GM23248 (cell line): ENCODE measurements at places on chromosomes 3 and 15. TPM values are rescaled to one million over a fixed set of nuclear protein-coding genes. Genes with fewer than 3 reads are reported as not detected.
A peak's percentile ranks its signal among the peaks of the same experiment; 100 is the strongest.

Gene PLSCR5
- total RNA-seq, result not detected in 2 replicates

Gene TLR9
- total RNA-seq, result not detected in 2 replicates

Gene MAPKBP1
- total RNA-seq, result 8.5 and 12.3 TPM in 2 replicates

Gene ZNF860
- total RNA-seq, result 0.43 TPM in 1 of 2 replicates, not detected in the other

Gene AHSG
- total RNA-seq, result not detected in 2 replicates

Gene BCL6
- total RNA-seq, result 32.3 and 61.6 TPM in 2 replicates

Gene TMEM115
- total RNA-seq, result 68.4 and 95.4 TPM in 2 replicates

Gene GNAT1
- total RNA-seq, result not detected in 2 replicates

Gene LDHAL6B
- total RNA-seq, result not detected in 2 replicates

Gene B3GNT5
- 1.3 and 2.7 TPM in 2 replicates for total RNA-seq

Gene NPRL2
- 17.9 and 20.2 TPM in 2 replicates for total RNA-seq

Gene KCNMB2
- not detected in 2 replicates for total RNA-seq

Gene POLQ
- total RNA-seq, result 1.6 and 2.5 TPM in 2 replicates

GRCh38 chr3:17847156-17847555 is 104.7 kb upstream of the TBC1D5 start:
- no peak for DNase-seq
- no peaks in the 10 kb centered on the region for H3K36me3 ChIP-seq
- no peak overlapping the region for H3K27ac ChIP-seq
- H3K4me3 ChIP-seq, result no peak overlapping the region
- H3K4me1 ChIP-seq, result peaks cover 26% of the 10 kb centered on the region
- H3K27me3 ChIP-seq, result no peaks in the 10 kb centered on the region

DNA sequence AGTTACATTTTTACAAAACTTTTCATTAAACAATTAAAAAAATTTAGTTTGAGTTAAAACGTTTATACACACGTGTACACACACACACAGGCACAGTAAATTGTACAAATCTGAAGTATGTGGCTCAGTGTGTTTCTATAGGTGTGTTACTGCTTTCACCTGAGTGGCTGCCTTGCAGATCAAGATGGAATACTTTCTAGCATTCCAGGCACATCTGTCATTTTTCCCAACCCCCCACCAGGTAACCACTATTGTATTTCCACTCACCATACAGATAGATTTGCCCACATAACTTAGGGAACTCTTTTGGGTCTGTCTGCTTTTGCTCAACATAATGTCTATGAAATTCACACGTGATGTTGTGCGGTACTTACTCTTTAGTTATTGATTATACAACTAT is 141.1 kb downstream of the PTPRG start:
- H3K4me1 ChIP-seq, result no peaks in the 10 kb centered on the region
- H3K4me3 ChIP-seq, result no peak overlapping the region
- DNase-seq, result no peak

DNA sequence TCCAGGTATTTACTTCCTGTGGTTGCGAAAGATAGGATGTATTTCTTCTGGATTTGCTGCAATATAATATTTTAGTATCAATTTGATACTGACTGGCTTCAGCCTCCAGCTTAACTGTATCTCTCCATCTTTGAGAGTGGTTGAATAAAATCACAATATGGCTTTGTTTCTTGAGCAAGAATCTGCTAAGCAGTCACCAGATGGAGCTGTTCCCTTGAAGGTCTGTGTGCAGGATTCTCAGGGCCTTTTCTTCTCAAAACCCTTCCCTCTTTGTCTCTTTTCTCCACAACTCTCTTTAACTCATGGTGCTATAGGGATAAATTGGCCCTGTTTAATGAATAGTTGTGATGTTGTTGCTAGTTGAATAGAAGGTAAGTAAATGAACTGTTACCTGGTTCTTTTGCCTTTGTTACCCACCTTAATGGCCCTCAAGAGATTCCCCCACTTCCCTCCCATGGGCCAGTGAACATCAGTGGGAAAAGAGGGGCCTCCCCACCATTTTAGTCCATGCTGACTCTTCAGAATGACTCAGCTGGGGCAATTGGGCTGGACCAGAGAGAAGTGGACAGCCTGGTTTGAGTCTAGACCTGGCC is 34.8 kb upstream of the RAB6B start:
- H3K27ac ChIP-seq, result no peak overlapping the region
- 0 out of 2 replicates have a peak, but pooled peaks cover 2% of the 10 kb centered on the region for H3K4me1 ChIP-seq
- DNase-seq, result peak; percentile 87
- no peaks in the 10 kb centered on the region for H3K36me3 ChIP-seq
- no peak overlapping the region for H3K4me3 ChIP-seq

GRCh38 chr3:42590989-42591756 is 513 bp downstream of the SS18L2 start:
- peaks cover 8% of the 10 kb centered on the region; the same call in 1 of the 2 replicates for H3K4me1 ChIP-seq
- peaks cover 16% of the 10 kb centered on the region; the same call in 1 of the 2 replicates for H3K36me3 ChIP-seq
- peak overlapping the region; percentile 54 for H3K27ac ChIP-seq
- peak overlapping the region; percentile 75 for H3K4me3 ChIP-seq

DNA sequence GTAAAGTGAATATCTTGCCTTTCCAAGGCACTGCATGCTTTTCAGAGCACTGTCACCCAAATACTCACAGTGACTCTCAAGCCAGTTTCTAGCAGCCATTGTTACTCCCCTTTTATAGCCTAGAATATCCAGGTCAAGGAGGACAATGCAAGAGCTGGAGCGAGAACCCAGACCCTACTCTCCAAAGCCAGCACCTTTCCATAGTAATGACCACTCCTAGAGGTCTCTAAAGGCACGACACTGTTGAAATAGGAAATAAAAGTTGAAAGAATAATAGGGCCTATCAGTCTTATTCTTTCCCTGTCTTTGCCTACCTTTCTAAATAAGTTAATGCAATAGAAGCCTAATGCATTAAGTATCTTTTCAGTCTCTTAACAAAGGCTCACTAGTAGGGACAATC is 33.6 kb upstream of the DUT start:
- no peak overlapping the region for H3K27ac ChIP-seq
- no peaks in the 10 kb centered on the region for H3K27me3 ChIP-seq
- H3K4me3 ChIP-seq, result no peak overlapping the region
- no peaks in the 10 kb centered on the region for H3K4me1 ChIP-seq
- no peak for DNase-seq
- no peaks in the 10 kb centered on the region for H3K36me3 ChIP-seq

GRCh38 chr15:48802867-48803266 is 8.0 kb downstream of the CEP152 start:
- peak; percentile 96 for DNase-seq
- H3K27ac ChIP-seq, result peak overlapping the region; percentile 61
- H3K27me3 ChIP-seq, result no peaks in the 10 kb centered on the region
- H3K4me1 ChIP-seq, result peaks cover 17% of the 10 kb centered on the region
- H3K36me3 ChIP-seq, result no peaks in the 10 kb centered on the region

GRCh38 chr3:94162700-94163099 is 99.8 kb downstream of the NSUN3 start:
- H3K27ac ChIP-seq, result no peak overlapping the region
- H3K27me3 ChIP-seq, result peaks cover 6% of the 10 kb centered on the region
- no peak overlapping the region for H3K4me3 ChIP-seq
- peak; percentile 50 for DNase-seq
- H3K36me3 ChIP-seq, result no peaks in the 10 kb centered on the region
- no peaks in the 10 kb centered on the region for H3K4me1 ChIP-seq

DNA sequence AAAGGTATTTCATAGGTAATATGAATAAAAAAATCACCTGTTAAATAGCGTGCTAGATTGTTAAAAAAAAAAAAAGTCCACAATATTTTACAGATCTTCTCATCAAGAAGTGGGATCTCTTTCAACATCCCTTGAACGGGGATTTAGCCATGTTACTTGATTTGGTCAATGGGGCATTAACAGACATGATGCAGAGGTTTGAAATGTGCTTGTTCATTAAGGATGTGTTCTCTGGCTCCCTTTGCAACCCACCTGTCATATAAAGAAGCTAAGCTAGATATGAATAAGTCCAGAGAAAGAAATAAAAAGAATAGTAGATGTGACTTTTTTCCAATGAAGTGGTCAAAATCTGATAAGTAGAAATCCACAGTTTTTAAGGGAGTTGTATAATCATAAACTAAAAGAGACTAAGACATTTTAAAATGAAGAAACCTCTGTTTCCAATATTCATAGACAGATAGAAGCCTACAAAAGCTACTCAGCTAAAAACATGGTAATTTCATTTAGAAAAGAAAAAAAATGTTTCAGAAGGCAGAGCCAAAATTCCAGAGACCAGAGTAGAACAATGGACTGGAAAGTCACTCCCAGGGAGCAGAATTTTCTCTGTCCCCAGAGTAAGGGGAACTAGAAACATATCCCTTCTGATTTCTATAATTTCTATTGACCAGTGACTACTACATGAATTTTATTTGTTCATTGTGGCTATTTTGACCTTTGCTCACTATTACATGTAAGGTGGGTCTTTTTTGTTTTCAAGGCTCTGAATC is 79.2 kb downstream of the PLSCR2 start:
- H3K27ac ChIP-seq, result no peak overlapping the region
- H3K36me3 ChIP-seq, result no peaks in the 10 kb centered on the region
- H3K4me3 ChIP-seq, result no peak overlapping the region
- DNase-seq, result no peak
- peaks cover 12% of the 10 kb centered on the region for H3K4me1 ChIP-seq

- no peak overlapping the region for H3K4me3 ChIP-seq
- DNase-seq, result no peak
- no peaks in the 10 kb centered on the region for H3K36me3 ChIP-seq
Measured at GRCh38 chr3:54447427-54447826, 325.1 kb downstream of the CACNA2D3 start.

DNA sequence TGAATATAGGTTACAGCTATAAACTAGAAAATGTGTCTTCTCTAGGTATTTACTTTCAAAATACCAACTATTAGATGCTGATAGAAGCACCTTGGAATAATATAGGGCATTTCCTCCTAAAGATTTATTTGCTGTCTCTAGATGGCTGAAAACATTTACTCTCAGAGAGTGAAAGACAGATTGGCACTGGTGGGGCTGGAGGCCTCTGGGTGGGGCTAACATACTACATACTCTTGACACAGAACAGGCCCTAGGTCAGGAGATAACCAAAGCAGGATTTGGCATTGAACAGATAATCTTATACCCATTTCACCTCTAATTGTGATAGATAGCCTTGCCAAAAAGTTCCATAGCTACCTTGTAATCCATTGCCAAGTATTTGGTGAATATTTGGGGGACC is 253.3 kb upstream of the TBC1D5 start:
- DNase-seq, result no peak
- H3K36me3 ChIP-seq, result no peaks in the 10 kb centered on the region
- H3K4me1 ChIP-seq, result no peaks in the 10 kb centered on the region

GRCh38 chr15:49927189-49927861 is 191.7 kb downstream of the ATP8B4 start:
- no peaks in the 10 kb centered on the region for H3K27me3 ChIP-seq
- 0 out of 2 replicates have a peak overlapping the region, but pooled peaks have one; percentile 6 for H3K4me3 ChIP-seq
- no peaks in the 10 kb centered on the region for H3K36me3 ChIP-seq
- peaks cover 13% of the 10 kb centered on the region for H3K4me1 ChIP-seq
- peak; percentile 83 for DNase-seq

DNA sequence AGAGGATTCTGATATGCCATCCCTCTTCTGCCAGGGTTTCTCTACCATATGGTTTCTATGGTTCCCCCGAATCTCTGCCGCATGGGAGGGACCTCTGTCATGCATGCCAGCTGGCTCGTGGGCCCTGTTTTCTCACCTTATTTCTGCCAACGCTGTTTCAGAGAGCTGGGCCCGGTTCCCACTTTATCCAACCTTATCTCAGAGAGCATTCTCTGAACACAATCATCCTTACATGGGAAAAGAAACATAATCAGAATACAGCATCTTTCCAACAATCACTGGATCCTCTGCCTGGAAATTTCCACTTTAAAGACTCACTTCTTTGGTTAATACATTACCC is 234.5 kb upstream of the ZBTB20 start:
- peaks cover 8% of the 10 kb centered on the region; the same call in 1 of the 2 replicates for H3K4me1 ChIP-seq
- H3K4me3 ChIP-seq, result no peak overlapping the region

DNA sequence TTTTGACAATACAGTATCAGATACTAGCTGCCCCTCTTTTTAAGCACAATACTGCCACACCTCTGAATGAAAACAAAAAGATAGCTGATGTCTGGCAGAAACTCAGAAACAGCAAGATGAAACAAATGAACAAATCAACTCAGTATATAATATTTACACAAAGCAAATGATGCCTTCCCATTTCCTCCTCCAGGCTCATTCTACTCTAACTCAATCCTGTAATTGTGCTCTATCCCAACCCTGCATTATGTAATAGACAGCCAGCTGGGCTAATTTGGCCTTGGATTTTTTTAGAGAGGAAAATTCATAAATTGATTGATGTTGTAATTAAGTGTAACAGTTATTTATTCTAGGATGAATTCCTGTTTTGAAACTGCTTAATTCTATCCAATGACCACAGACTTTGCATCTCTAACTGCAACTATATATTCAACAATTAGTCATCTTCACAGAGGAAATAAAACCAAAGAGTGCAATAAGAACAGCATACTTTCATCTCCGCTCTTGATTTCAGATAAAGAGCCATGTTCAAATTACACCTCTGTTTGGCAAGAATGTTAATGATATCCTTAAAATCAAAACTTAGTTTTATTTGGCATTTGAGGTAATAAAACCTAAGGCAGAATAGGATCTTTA is 6.1 kb downstream of the ATG3 start:
- H3K27ac ChIP-seq, result no peak overlapping the region
- H3K27me3 ChIP-seq, result no peaks in the 10 kb centered on the region

GRCh38 chr3:43142472-43142871 is 36.6 kb upstream of the POMGNT2 start:
- no peak overlapping the region for H3K4me3 ChIP-seq
- no peaks in the 10 kb centered on the region for H3K36me3 ChIP-seq
- DNase-seq, result no peak
- no peaks in the 10 kb centered on the region for H3K27me3 ChIP-seq
- H3K4me1 ChIP-seq, result peaks cover 11% of the 10 kb centered on the region; the same call in 1 of the 2 replicates

GRCh38 chr3:73855813-73856212 is 231.1 kb upstream of the PDZRN3 start:
- no peaks in the 10 kb centered on the region for H3K4me1 ChIP-seq
- no peak overlapping the region for H3K4me3 ChIP-seq
- H3K36me3 ChIP-seq, result no peaks in the 10 kb centered on the region
- no peak for DNase-seq

GRCh38 chr3:88009066-88009465 is 49.7 kb downstream of the CGGBP1 start:
- H3K27me3 ChIP-seq, result no peaks in the 10 kb centered on the region
- H3K4me3 ChIP-seq, result no peak overlapping the region
- H3K4me1 ChIP-seq, result no peaks in the 10 kb centered on the region
- H3K27ac ChIP-seq, result no peak overlapping the region
- no peaks in the 10 kb centered on the region for H3K36me3 ChIP-seq

- H3K4me1 ChIP-seq, result peaks cover 72% of the 10 kb centered on the region
- peak overlapping the region; percentile 51 for H3K27ac ChIP-seq
- no peak overlapping the region for H3K4me3 ChIP-seq
- H3K27me3 ChIP-seq, result no peaks in the 10 kb centered on the region
Measured at GRCh38 chr3:43765521-43765971, 74.8 kb downstream of the ABHD5 start.

DNA sequence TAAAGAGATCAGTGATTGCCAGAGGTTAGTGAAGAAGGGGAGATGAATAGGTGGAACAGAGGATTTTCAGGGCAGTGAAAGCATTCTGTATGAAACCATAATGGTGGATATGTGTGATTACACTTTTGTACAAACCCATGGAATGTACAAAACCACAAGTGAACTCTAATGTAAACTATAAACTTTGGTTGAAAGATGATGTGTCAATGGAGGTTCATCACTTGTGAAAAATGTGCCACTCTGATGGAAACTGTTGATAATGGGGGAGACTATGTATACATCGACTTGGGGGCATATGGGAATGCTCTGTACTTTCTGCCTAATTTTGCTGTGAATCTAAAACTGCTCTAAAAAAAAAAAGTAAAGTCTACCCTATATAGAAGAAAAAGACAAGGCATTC is 68.7 kb upstream of the ARHGEF3 start:
- peak; percentile 21 for DNase-seq
- H3K27ac ChIP-seq, result no peak overlapping the region
- no peak overlapping the region for H3K4me3 ChIP-seq

GRCh38 chr15:98658831-98659699 is 10.7 kb downstream of the IGF1R start:
- H3K27me3 ChIP-seq, result no peaks in the 10 kb centered on the region
- peak; percentile 74 for DNase-seq
- no peak overlapping the region for H3K27ac ChIP-seq
- no peaks in the 10 kb centered on the region for H3K36me3 ChIP-seq
- peaks cover 43% of the 10 kb centered on the region for H3K4me1 ChIP-seq
- no peak overlapping the region for H3K4me3 ChIP-seq
